ENCODE measurements at places on chromosomes 11 and 22.

DNA sequence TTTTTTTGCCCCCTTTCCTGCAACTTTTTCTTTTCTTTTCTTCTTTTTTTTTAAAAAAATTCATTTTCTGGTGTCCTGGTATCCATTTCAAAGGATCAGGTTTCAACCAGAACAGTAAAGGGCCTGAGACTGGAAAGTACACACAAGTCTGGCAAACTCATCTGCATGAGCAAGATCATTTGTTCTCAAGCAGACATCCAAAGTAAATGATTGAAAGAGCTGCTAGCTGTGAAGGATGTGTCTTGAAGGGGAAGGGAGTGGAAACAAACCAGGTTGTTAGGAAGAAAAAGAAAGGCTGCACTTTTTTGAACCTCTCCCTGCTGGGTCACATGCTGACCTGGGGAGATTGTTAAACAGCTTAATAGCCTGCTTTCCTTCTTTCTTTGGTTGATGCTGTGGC lies 5.3 kb downstream of the YAP1 start:
- no peak for DNase-seq

DNA sequence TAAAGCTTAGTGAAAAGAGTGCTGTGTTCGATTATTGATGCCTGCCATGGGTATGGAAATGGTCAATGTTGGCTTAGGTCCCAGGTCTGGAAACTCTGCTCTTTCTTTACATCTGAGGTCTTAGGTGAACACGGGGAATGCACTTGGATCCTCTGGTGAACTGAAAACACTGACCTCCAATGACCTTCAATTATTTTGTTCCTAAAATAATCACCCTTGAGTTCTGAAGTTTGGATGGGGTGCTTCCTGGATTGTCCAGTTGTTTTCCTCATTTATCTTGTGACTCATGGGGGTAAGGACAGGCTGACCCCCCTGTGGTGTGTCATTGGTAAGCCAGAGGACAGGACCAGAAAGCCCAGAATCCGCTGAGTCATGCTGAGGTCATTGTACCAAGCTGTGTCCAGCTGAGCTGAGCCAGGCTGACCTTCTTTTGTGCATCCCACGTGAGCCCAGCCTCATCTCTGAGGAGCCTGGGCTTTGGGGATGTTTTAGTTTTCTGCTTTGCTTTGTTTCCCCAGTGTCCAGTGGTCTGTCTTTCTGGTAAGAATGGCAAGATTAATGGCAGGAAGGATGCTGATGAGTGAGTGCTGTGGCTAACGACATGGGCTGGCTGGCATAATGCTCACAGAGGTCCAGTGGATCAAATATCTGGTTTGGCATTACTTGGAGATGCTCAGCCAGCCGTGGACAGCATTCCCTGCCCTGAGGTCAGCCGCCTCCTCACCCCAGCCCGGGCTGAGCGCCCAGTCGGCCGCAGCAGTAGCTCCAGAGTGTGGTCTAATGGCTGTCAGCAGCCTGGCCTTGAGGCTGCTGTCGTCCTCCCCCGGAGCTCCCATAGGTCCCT lies 35.6 kb downstream of the AMPD3 start:
- DNase-seq, result no peak

DNA sequence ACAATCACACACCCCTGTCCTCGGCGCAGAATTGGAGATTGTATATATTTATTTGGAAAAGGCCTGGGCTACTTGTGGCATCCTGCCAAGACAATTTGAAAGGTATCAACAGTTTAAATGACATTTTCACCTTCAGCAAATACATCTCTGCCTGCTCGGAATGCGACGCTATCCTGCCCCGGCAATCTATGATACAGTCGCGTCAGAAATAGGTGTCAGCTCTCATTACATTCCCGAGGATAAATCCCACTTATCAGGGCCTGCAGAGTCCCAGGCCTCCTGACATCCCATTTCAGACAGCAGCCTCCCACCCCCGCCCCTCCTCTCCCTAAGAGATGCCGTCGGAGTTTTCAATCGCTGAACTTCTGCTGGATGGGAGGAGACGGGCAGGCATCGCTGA lies 114.7 kb downstream of the BRD1 start:
- no peak for DNase-seq

- DNase-seq, result no peak
Measured at GRCh38 chr22:45069925-45070324, 60.1 kb upstream of the PHF21B start.

- no peak for DNase-seq
Measured at GRCh38 chr11:62817129-62817528, 11.9 kb upstream of the NXF1 start.

- DNase-seq, result no peak
Measured at GRCh38 chr11:20639688-20640087, 29.7 kb upstream of the NELL1 start.

DNA sequence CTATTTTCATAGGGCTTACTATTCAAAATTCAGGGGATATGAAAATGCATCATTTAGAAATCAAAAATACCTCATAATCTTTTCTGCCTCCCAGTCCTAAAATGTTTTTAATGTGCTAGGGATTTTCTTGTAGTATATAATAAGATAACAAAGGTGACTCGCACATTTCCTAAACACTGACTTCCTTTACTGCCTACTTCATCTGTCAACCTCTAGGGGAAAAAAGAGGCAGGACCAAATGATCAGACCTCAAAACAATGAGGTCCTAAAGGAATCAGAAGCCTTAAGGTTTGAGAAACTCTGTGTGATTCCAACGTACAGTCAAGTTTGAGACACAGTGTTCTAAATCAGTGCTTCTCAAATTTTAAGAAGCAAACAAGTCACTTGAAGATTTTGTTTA lies 56.1 kb upstream of the POU2AF2 start:
- DNase-seq, result no peak

DNA sequence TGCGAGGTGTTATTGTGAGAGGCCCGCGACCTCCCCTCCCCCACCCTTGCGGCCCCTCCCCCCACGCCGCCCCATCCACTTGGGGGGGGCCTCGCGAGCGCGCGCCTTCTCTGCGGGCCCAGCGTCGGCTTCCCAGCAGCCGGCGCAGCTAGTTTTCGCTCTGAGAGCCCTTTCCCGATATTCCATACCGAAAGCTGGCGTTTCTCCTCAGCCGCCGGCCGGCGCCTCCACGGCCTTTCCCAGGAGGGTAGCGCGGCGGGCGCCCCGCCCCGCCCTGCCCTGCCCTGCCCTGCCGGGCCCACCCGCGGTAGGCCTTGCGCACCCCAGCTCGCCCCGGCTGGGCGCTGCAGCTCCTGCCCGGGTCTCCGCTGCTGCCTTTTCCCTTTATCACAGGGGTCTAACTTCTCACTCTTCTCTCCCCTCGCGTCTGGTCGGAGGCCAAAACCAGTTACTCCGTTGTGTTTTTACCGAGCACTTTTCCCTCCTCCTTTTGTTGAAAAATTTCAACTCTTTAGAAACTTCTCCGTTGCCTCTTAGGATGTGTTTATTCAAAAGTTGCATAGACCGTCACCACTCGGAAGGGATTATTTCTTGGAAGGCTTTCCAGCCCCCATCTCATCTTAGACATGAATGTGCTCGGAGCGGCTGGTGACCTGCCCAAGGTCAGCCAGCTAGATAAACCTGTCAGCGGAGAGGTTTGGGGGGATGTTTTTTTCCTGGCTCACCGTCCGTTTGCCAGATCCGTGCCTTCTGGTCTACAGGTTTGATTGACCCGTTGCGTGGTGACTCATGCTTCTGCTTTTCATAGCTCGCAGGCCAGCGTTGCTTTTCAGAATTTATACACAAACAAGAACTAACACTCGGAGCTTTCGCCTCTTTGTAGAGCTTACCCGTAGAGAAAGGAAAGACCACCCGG lies 648 bp downstream of the PAFAH1B2 start:
- DNase-seq, result peak; percentile 15

DNA sequence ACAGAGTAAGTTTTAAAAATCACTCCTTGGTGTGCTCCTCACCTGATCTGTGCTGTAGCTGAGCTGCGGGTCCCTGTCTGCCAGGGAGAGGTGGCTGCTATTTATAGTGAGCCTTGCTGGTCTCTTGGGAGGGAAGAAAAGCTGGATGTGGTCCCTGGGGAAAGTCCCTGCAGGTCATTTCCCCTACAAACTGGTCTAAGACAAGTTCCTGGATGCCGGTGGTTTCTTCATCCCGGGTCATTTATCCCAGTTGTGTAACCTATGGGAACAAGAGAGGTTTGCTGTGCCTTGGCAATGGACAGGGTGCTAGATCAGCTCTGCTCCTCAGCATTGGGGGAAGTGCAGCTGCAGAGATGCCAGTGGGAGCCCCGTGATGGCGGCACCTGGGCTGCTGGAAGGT lies at the start of gene SAA2:
SAA2 (minus strand) TSS at position 108 of the 400 bp plus-strand sequence. CDS start 657 bp downstream, outside the sequence.
- no peak for DNase-seq

DNA sequence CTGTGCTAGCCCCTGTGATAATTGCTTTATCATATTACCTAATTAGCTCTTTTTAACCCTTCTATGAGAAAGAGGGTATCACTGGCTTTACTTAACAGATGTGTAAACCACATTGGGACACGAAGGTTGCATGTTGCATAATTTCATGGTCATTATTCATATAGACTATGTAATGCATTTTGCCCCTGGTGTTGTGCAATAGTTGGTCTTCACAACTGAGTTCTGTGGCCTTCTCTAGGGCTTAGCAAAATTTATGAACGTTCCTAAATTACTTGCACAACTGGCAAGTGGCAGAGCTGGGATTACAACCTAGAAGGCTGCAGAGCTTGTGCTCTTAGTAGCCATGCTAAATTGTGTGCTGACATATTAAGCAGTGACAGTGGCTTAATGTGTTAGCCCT lies 34.6 kb upstream of the PDGFD start:
- no peak for DNase-seq

- DNase-seq, result no peak
Measured at GRCh38 chr11:15667127-15667725, 552.5 kb downstream of the INSC start.

GRCh38 chr22:50175921-50176849 lies 5.7 kb downstream of the PANX2 start:
- DNase-seq, result no peak

DNA sequence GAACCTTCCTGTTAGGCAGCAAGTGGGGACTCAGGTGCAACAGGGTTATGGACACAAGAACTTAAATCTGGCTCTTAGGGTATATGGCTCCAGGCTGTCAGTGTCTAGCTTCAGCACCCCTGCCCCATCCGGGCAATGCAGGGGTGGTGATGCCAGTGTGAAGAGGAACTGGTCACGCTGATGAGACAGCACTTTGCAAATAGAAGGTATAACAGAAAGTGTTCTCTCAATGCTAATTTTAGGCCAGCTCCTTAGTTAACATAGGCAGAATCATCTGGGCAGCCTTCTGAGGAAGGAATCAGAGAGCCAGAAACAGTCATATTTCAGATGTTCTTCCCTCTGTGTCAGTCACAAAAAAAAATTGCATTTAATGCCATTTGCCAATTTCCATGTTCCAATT lies 41.2 kb downstream of the SYT9 start:
- DNase-seq, result no peak

- DNase-seq, result peak; percentile 21
Measured at GRCh38 chr11:47946682-47947559, 33.4 kb upstream of the PTPRJ start.

DNA sequence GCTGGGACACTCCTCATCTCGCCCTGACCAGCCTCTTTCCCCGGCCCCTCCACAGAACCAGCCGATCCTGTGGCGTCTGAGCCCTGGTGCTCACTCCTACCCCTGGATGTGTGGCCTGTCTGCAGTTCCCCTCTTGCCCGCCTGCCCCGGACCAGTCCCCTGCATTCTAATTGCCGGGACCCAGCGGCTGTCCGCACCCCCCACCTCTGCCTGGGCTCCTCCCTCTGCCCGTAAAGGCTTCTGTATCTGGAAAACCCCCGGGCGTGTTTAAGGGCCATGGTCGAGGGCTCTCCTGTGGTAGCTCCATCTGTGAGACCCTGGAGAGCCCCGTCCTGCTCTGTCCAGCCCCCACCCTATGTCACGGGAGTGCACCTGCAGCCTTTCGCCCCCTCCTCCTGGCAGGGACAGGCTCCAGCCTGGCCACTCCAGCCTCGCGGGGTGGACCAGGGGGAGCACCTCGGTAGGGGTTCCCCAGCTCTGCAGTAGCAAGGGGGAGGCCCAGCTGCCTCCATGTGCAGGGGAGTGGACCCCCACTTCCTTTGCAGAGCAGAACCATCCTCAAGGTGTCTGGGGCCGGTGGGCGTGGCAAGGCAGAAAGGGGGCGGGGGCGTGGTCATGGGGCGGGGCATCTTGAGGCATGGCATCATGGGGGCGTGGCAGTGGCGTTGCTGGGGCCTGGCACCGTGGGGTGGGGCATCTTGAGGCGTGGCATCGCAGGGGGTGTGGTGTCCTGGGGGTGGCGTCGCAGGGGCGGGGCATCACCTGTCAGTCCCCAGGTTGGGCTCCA lies 430.4 kb downstream of the TBC1D22A start:
- no peak for DNase-seq

- DNase-seq, result peak; percentile 54
Measured at GRCh38 chr11:57249384-57250319, 12.6 kb upstream of the APLNR start.

- no peak for DNase-seq
Measured at GRCh38 chr22:44030702-44031082, 6.6 kb downstream of the PARVB start.

DNA sequence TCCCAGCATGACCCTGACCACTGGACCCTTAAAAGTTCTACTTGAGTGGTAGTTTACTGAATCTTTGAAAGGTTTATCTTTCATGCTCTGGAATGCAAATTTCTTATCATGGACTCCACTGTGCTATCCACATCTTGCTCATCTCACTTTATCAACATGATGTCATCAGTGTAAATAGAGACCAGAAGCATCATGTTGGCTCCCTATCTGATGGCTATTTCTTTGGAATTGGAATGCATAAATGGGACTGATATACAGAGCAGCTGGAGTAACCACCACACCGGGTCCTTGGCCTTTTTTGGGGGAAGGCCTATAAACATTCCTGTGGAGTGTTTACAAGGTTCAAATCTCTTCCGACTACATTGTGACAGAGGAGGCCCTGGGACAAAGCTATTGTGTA lies 74.1 kb upstream of the CEP126 start:
- DNase-seq, result no peak

All from stimulated activated CD4-positive, alpha-beta T cell treated with anti-CD3 and anti-CD28 coated beads, Interleukin-2, amount 100 ng/mL, for 48 hours (primary cell).